LoVo (cell line): ENCODE measurements at places on chromosomes 3 and 15.

DNA sequence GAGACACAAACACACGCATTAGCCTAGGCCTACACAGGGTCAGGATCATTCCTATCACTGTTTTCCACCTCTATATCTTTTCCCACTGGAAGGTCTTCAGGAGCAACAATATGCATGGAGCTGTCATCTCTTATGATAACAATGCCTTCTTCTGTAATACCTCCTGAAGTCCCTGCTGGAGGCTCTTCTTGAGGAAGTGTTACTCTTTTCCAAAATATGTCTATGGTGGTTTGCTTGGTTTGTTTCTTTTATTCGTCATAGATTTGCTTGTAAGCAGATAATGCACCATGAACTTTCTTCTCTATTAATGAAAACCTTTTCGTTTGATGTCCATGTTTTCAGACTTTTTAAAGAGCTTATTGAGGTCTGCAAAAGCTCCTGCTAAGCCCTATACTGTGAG lies 109.3 kb downstream of the GMPS start:
- DNase-seq = no peak

GRCh38 chr15:52421029-52421428 lies 107.7 kb downstream of the MYO5A start:
- DNase-seq = no peak

DNA sequence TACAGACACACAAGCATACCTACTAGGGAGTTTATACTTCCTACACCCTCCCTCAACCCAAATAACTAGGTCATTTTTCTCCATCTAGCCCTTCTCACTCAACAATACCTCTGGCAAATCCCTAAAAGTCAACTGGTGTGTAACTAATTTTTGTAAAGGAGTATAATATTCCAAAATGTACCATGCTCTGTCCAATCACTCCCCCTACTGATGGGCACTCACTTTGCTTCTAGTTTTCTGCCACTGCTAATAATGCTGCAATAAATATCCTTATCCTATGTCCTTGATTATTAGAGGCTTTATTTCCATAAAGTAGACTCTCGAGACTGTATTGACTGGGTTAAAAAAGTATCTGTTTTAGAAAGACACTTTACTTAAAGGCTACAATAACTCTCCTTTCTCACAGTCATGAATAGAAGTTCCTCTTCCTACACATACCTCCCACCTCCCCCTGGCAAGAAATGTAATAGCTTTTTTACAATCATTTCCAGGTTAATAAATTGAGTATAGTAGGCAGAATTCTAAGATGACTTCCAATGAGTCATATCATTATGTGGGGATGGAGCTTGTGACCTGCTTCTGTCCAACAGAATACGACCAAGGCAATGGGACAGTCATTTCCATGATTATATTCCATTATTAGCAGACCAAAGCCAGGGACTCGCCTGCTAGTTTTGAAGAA lies 30.0 kb downstream of the SHQ1 start:
- DNase-seq = no peak

- peak; percentile 39 for DNase-seq
These were observed 160.7 kb downstream of the SQOR start for GRCh38 chr15:45795440-45796069.

DNA sequence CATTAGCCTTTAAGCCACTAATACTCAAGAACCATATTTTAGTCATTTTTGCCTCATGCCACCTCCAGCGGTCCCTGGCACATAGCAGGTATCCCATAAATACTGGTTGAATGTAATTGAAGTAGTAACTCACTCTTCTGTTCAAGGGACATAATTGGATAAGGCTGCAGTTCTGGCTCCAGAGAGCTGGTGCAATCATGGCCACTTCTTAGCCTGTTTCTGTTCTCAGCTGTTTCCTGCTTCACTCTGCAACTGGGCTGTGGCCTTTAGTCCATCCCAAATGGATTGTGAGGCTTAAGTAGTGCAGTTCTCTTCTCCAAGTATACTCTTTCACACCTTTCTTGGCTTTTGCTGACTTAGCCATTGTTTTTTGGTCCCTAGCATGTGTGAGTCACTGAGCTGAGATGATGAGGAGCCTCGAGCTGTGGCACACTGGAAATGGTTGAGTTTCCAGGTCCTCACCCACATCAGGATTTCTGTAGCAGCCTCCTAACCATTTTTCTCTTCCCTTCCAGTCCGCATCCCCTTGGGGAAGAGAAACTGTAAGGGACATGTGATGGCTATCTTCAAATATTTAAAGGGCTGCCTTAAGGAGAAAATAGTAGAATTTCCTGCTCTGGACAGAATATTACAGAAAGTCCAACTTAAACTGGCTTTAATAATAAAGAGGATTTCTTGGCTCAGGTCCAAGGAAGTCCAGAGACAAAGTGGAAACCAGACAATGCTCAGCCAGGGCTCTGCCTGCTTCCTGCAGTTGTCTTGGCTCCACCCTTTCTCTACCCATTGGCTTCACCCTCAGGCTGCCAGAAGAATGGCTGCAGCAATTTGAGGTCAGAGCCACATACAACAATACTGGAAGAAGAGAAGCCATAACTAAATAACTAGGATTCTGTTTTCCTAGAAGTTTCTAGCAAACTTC lies 305.4 kb upstream of the ROPN1 start:
- no peak for DNase-seq

GRCh38 chr15:41930221-41930866 lies 36.5 kb upstream of the SPTBN5 start:
- DNase-seq = peak; percentile 86

- DNase-seq = no peak
These were observed 57.9 kb downstream of the TRAK1 start for GRCh38 chr3:42148982-42149432.

- DNase-seq = no peak
These were observed 5.8 kb upstream of the TATDN2 start for GRCh38 chr3:10242182-10243065.

DNA sequence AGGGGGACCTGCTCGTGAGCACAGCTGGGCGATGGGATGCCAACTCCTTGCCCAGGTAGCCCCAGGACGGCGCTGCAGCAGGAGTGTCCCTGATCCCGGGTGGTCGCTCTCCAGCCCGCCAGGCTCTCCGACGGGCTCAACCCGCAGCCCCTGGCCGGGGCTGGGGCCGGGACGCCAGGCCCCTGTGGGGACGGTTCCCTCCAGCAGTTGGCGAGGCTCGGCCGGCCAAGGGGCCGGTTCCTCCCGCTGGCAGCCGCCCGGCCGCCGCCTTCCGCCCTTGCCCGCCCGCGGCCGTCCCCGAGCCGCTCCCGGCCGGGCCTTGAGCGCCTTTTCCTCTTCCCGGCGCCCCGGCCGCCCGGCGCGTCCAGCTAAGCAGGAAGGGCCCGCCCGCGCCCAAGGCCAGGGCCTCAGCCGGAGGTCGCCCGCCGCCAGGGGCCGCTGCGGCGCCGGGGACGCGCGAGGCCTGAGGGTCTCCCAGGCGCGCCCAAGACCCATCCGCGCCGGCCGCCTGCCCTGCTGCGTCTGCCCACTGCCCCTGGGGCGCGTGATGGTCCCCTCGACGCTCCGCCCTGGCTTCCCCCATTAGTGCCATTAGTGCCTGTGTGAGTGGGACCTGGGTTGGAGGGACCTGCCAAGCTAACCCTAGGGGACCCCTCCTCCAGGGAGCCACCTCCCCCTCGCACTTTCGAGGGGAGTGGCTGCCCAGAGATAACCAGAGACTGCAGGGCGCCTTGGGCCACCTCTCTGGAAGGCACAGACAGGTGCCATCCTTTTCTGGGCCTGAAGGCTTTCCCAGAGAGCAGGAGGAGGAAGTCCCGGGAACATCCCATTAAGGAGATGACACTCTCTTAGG lies 106.4 kb downstream of the FBLN2 start:
- no peak for DNase-seq

DNA sequence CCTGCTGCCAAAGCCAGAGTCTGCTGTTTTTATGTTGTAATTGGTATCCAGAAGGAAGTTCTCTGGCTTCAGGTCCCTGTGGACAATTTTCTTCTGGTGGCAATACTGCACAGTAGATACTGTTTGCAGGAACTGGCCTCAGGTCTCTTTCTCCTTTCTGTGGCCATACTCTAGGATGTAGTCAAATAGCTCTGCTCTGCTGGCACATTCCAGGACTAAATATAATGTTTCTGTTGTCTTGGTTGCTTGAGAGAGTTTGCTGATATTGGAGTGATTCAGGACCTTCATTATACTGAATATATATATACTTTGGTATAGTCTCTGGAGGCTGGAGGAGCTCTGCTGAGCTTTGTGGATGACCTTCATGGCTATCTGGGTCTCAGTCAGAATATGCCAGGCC lies 23.1 kb downstream of the RAB7A start:
- no peak for DNase-seq

DNA sequence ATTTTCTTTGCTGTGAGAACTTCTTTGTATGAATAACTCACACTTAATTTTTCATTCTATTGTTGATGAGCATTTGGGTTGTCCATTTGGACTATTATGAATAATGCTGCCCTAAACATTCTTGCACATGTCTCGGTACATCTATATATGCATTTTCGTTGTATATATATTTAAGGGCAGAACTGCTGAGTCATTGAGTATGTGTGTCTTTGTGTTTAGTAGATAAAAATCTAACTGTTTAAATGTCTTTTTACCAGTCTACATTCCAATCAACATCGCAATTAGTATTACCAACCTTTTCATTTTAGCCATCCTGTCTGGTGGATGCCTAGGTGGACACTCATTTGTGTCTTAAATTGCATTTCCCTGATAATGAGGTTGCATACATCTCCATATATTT lies 144.4 kb downstream of the UACA start:
- DNase-seq = no peak

DNA sequence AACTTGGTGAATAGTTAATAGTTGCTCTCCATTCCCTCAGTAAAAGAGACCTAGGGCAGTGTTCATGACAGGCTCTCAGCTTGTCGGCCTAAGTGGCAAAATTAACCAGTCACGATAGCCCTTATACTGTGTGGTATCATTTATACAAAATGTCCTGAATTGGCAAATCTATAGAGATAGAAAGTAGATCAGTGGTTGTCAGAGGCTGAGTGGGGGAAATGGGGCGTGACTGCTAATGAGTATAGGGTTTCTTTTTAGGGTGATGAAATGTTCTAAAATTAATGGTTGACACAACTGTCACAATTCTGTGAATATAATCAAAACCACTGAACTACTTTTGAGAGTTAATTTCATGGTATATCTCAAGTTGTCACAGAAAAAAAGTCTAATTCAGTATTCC lies 20.9 kb downstream of the ARIH1 start:
- no peak for DNase-seq

DNA sequence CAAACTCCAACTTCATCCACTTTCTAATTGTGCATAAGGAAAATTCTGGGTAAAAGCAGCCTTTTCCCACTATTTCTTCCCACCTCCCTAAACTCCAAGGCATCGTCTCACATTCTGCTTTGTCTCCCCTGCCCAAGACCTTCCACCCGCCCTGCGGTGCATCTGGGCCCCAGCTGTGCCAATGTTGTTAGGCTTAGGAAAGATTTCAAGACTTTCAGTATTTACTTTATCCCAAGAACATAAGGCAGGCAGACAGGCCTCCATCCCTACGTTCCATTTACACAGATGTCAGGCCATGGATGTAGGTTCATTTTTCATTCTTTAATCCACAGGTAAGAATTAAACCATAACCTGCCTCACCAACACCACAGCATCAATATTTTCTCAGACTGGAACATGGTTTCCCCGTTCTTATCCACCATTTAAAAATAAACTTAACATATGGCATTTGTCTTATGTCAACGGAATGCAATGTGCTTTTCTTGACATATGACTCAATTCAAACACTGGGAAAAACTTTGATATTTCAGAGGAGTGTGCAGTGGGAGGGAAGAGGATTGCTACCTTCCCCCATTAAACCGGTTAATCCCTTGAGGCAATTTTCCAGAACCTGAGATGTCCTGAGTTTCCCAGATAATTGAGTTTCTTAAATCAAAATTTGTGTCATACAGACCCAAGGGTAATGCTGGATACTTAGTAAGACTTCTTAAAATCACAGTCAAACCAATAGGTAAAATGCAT lies 238.0 kb upstream of the LRIG1 start:
- no peak for DNase-seq

DNA sequence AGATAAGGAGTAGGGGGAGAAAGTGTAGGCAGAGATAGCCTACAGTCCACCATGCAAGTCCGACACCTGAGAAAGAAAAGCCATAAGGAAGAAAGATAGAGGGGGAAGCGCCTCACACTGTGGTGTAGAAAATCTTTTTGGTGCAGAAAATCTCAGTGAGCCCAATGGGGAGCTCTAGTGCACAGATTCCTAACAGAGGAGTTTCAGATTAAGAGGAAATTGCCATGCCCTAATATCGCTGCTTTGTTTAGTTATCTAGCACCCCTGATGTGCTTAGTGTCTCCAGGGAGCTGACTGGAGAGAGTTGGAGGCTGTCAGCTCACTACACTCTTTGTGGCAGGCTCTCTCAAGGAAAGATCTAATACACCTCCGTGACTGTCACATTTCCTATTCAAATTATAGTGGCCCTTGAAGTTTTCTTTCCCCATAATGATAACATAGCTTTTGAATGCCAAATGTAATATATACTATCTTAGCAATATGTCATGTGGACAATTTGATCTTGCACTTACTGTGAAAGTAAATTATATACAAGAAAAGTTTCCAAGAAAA lies 33.7 kb downstream of the CGGBP1 start:
- no peak for DNase-seq

DNA sequence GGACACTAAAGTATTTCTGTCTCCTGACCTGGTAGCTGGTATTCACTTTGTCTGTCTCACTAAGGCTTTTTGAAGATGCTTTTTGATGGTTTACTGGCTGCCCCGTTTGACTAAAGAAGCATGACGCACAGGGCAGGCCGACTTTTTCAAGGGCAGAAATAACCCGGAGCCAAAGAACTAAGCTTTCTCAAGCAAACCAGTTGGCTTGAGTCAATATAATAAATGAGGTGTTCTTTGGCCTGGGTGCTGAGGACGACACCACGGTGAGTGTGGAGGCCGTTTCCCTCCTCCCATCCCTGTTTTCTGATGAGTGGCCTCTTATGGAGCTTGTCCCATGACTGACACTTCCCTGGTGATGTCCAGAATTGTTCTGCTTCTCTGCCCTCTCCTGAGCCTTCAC lies 220.9 kb downstream of the ITPR1 start:
- no peak for DNase-seq

DNA sequence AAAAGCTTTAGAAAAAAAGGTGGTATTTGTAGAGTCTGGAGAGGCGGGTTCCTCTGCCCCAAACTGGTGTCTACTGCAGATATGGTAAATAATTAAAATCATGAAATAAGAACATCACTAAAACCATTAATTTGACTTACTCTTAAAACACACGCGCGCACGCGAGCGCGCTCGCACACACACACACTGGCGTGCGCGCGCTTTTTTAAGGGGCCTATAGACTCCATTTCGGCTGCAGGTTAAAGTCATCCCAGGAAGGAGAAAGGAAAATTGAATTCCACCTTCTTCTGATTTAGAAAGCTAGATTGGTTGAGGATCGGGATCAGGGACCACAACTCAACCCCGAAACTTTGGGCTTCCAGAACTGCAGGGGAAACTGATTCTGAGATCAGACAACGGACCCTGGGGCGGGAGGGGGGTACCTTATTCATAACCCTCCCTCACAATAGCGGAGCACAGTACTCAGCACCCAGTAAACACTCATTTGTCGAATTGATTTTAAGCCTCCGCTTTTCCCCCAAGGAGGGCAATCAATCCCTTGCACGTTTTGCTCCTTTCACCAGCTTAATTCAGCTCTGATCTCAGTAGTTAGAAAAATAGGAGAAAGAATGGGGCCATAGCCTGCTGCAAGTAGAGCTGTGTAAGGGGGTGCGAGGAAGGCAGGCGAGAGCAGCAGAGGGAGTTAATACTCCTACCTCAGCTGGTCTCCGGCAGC lies 509 bp upstream of the LRRC3B start:
- no peak for DNase-seq
